Foreskin keratinocyte (primary cell): ENCODE measurements at places on chromosomes 13 and 19. TPM values are rescaled to one million over a fixed set of nuclear protein-coding genes. Genes with fewer than 3 reads are reported as not detected.

ZNF491 gene
- 0.49 and 0.82 TPM in 2 replicates for total RNA-seq

MBD3L4 gene
- total RNA-seq = not detected in 2 replicates

ANKRD27 gene
- 28.4 and 28.9 TPM in 2 replicates for total RNA-seq

SYT5 gene
- 0.32 and 0.34 TPM in 2 replicates for total RNA-seq

SUGP1 gene
- total RNA-seq = 37.4 and 37.8 TPM in 2 replicates

C5AR1 gene
- total RNA-seq = 0.04 TPM in 1 of 2 replicates, not detected in the other

FXYD5 gene
- 268 and 277 TPM in 2 replicates for total RNA-seq

PLEKHG2 gene
- 19.9 and 26.4 TPM in 2 replicates for total RNA-seq

GNG7 gene
- total RNA-seq = 0.10 and 0.11 TPM in 2 replicates

F7 gene
- total RNA-seq = not detected in 2 replicates

LYPD3 gene
- total RNA-seq = 16.3 and 18.0 TPM in 2 replicates

C19orf73 gene
- 0.71 and 1.2 TPM in 2 replicates for total RNA-seq

AP1M2 gene
- total RNA-seq = 86.6 and 117 TPM in 2 replicates
